PC-3 (cell line): ENCODE measurements at places on chromosomes 6 and 20. TPM values are rescaled to one million over a fixed set of nuclear protein-coding genes. Genes with fewer than 3 reads are reported as not detected.
A peak's percentile ranks its signal among the peaks of the same experiment; 100 is the strongest.

The SNX9 gene
- total RNA-seq: 18.0 and 21.3 TPM in 2 replicates

The LRRC73 gene
- total RNA-seq: 0.22 and 0.75 TPM in 2 replicates

The CHRNA4 gene
- total RNA-seq: not detected in 2 replicates

The PERP gene
- 42.5 and 50.3 TPM in 2 replicates for total RNA-seq

The TFAP2B gene
- not detected in 2 replicates for total RNA-seq

GRCh38 chr6:21791581-21791980, 198.0 kb downstream of the SOX4 start:
- no peaks in the 10 kb centered on the region for H3K27me3 ChIP-seq
- H3K4me3 ChIP-seq: no peak overlapping the region
- no peak overlapping the region for H3K27ac ChIP-seq

DNA sequence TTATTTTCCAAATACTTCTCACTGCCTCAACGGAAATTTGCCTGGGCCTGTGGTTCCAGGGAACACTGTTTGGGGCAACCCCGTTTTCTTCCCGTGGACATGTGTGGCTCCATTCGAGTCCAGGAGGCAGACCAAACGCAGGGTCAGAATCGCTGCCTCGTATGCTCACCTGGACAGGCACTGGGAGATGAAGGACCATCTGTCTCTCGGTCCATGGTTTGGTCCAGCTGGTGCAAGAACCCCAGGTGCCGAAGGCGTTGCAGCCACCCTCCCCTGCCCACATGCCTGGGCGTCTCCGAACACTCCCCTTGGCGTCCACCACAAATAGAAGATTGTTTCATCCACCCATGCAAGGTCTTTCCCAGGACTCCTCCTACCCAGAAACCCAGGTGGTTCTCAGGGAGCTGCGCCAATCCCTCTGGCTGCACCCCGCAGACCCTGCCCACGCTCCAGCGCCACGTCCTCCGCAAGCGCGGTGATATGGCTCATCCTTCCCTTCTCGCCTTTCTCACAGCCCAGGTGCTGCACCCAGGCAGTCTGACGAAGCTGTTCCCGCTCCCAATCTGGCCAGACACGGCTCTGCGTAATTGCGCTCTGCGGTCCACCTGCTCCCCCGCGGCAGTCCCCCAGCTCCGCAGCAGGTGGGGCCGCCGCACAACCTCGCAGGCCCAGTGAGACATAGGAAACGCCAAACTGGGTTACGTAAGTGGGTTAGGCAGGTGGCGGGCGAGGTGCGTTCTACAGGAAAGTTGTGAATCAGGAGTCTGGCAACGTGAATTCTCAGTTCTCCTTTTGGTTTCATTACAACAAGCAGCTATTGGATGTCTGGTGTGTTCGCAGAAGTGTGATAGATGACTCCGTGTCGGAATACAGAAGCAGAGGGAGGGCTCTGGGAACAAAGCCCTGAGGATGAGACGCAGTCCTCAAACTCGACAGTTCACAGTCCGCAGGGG, 146.2 kb upstream of the ECI2 start:
- H3K36me3 ChIP-seq: no peaks in the 10 kb centered on the region
- peak; percentile 81 for DNase-seq
- 0 out of 2 replicates have a peak overlapping the region, but pooled peaks have one; percentile 5 for H3K27ac ChIP-seq

- no peak overlapping the region for H3K27ac ChIP-seq
- no peak overlapping the region for H3K4me3 ChIP-seq
- H3K4me1 ChIP-seq: no peaks in the 10 kb centered on the region
These were observed 223.9 kb downstream of the TSHZ2 start for GRCh38 chr20:53195876-53196610.

DNA sequence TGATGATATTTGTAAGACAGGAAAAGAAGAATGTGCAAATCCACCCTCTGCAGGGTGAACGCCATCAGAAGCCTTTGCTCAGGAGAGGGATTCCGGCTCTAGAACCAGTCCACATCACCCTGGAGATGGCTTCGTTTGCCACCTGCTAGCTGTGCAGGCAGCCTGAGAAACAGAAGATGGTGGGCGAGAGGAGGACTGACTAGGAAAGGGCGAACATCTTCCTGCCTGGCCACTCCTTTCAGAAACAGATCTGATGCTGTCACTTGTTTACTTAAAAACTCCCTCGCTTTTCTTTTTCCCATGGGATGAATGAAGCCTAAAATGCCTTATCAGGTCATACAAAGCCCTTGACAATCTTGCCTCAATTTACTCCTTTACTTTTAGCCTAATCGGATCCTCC, 1.2 kb downstream of the PTPRA start:
- H3K27me3 ChIP-seq: no peaks in the 10 kb centered on the region
- H3K36me3 ChIP-seq: no peaks in the 10 kb centered on the region
- H3K4me1 ChIP-seq: peaks cover 37% of the 10 kb centered on the region
- peak overlapping the region; percentile 99 for H3K4me3 ChIP-seq

DNA sequence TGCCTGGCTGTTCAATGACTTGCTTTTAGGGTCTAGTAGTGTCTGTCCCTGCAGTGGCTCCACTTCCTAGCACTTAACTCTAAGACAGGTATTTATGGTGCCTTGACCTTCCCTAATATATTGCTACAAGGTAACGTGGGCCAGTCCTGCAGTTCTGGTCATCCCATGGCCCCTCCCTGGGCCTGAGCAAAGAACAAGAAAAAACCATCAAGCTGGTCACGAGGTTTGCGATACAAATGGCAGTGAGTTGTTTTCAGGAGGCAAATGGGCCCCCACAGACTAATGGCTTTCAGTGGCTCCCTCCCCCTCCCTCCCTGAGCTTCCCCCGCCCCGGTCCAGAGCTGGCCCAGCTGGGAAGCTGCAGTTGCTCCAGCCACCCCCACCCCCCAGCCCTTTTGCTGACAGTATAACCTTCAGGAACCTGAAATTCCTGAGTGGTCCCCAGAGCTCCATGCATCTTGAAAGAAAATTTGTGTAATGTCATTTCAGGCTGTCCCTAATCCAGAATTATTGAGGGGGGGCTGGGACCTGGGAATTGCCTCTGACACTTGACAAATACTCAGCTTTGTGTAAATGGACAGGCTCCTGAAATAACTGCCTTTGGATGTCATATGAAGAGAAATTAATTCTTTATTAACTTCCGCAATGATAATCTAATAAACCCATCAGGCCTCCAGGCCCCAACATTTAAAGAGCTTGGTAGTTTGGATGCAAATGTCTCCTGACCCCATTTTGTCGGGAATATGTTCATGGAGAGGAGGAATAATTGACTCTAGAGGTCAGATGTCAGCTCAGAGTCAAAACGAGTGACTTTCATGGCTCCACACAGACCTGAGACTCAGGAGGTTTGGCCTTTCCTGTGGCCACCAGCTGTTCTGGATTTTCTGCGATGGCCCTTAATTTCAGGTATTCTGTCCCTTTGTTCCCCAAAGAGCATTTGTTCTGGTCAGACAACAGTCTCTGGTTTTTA, 153.2 kb upstream of the TOP1 start:
- no peak for DNase-seq
- H3K4me1 ChIP-seq: no peaks in the 10 kb centered on the region
- no peak overlapping the region for H3K27ac ChIP-seq

- no peak overlapping the region for H3K4me3 ChIP-seq
- no peaks in the 10 kb centered on the region for H3K36me3 ChIP-seq
- no peak for DNase-seq
- no peaks in the 10 kb centered on the region for H3K4me1 ChIP-seq
- no peak overlapping the region for H3K27ac ChIP-seq
These were observed 270.0 kb upstream of the MARCKS start for GRCh38 chr6:113587078-113587699.

DNA sequence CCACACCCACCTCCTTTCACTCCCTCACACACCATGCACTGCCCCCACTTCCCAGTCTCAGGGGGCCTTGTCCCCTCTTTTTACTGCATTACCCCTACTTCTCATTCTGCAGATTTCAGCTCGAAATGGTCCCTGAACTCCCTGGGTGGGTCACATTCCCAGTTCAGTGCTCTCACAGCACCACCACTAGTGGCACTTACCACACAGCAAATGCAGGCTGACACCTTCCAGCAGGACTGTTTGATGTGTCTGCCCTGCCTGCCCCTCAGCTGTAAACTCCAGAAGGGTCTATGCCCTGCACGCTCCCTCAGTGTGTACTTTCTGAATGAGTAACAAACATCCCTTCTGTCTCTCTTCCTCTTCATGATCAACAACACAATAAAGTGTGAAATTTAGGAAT, 4.0 kb downstream of the DYNLT1 start:
- DNase-seq: no peak
- H3K36me3 ChIP-seq: peaks cover 12% of the 10 kb centered on the region
- no peaks in the 10 kb centered on the region for H3K27me3 ChIP-seq
- no peak overlapping the region for H3K4me3 ChIP-seq
- peaks cover 23% of the 10 kb centered on the region for H3K4me1 ChIP-seq

DNA sequence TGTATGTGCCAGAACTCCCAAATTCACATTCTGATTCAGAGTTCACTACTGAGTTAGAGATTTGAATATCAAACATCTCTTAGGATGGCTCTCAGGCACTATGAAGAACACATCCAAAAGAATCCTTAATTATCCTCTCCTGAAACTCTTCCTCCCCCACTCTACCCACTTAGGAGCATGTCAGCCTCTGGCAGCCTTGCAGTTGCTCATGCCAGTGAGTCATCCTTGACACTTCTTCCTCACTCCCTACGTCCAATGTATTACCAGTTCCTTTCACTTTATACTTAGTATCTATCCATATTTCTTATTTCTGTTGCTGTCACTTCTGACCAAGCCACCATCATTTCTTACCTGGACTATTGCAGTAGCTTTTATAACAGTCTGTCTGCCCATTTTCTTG, 192.0 kb upstream of the IMPG1 start:
- no peak overlapping the region for H3K4me3 ChIP-seq
- DNase-seq: peak; percentile 28
- no peaks in the 10 kb centered on the region for H3K27me3 ChIP-seq
- no peaks in the 10 kb centered on the region for H3K4me1 ChIP-seq
- no peak overlapping the region for H3K27ac ChIP-seq
- no peaks in the 10 kb centered on the region for H3K36me3 ChIP-seq

GRCh38 chr6:135250234-135250633, 69.1 kb downstream of the MYB start:
- no peaks in the 10 kb centered on the region for H3K27me3 ChIP-seq
- H3K36me3 ChIP-seq: no peaks in the 10 kb centered on the region
- peaks cover 15% of the 10 kb centered on the region; the same call in 1 of the 2 replicates for H3K4me1 ChIP-seq
- H3K27ac ChIP-seq: no peak overlapping the region; the same call in 1 of the 2 replicates
- DNase-seq: peak; percentile 14

DNA sequence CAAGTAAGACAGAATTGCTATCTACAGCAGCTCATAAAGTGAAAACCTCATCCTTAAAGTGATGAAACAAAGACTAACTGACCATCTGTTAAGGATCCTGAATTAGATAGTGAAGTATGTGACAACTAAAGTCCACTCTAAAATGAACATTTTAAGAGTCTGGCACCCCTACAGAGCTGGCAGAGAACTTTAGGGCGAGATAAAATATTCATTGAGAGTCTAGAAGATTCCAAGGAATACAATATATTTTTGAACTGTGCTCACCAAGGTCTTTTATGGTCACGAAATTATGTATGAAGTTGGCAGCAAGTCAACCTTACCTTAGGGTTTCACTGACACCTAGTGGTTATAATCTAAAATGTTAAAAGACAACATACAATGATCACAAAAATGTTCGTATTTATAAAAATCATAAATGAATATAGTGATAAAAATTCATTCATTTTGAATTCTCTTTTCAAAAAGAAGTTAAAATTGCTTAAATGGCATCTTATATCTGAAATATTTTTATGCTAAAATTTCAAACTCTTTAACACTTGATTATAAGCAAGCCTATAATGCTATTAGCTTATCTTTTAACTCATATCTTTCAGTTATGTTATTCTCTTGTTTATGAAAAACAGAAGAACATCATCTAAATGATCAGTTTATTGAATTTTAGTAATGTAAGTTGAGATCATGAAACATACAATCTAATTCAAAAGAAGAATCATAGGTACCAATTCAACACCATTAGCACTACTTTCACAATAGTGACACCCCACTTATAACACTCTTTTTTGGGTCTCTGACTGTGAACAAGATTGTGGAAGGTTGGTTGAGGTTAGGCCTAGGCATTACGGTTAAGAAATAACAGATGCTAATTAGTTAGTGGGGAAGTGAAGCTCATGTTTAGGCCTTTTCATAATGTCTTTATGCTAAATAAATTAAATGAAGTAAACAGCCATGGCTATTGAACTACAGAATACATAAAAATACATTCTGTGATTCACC, 27.5 kb downstream of the RSPH3 start:
- H3K4me1 ChIP-seq: peaks cover 4% of the 10 kb centered on the region; the same call in 1 of the 2 replicates
- peak; percentile 75 for DNase-seq
- H3K4me3 ChIP-seq: no peak overlapping the region
- H3K36me3 ChIP-seq: peaks cover 7% of the 10 kb centered on the region; the same call in 1 of the 2 replicates
- no peaks in the 10 kb centered on the region for H3K27me3 ChIP-seq

GRCh38 chr6:159572439-159573110, 120.5 kb downstream of the SOD2 start:
- no peaks in the 10 kb centered on the region for H3K36me3 ChIP-seq
- no peak overlapping the region for H3K4me3 ChIP-seq
- DNase-seq: no peak
- H3K27me3 ChIP-seq: peaks cover 12% of the 10 kb centered on the region; the same call in 1 of the 2 replicates

- H3K4me3 ChIP-seq: no peak overlapping the region
- no peak overlapping the region for H3K27ac ChIP-seq
- H3K27me3 ChIP-seq: no peaks in the 10 kb centered on the region
- DNase-seq: no peak
These were observed 46.1 kb downstream of the RALGAPA2 start for GRCh38 chr20:20666359-20666758.

GRCh38 chr20:33771938-33772337, 39.2 kb upstream of the CHMP4B start:
- H3K4me1 ChIP-seq: no peaks in the 10 kb centered on the region
- no peak for DNase-seq
- peaks cover 3% of the 10 kb centered on the region; the same call in 1 of the 2 replicates for H3K36me3 ChIP-seq
- no peak overlapping the region for H3K4me3 ChIP-seq
- no peaks in the 10 kb centered on the region for H3K27me3 ChIP-seq
- H3K27ac ChIP-seq: no peak overlapping the region

DNA sequence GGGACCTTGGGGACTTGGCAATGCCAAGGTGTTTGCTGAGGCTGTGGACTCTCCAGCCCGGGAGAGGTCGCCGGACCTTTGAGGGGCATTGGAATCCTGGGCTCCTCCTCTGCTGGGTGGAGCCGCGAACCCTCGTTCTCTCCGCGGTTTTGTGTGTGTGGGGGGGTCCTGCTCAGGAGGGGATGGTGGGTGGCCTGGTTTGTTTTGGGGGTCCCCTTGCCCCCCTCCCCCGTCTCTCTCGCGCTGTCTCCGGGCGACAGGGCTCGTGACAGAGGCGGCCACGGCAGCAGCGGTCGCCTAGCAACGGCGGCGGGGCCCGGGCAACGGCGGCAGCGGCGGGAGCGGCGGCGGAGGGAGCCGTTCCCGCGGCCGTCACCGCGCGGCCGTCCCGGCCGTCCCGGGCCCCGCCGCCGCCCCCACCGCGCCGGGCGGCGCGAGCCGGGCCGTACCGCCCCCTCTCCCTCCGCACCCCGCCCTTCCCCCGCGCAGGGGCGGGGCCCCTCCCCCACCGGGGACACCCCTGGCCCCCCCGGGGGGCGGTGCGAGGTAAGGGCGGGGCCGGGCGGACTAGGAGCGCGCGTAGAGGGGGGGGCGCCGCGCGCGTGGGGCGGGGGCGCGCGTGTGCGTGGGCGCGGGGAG, 7.8 kb downstream of the SYNGAP1 start:
- H3K4me3 ChIP-seq: peak overlapping the region; percentile 75
- peaks cover 23% of the 10 kb centered on the region for H3K4me1 ChIP-seq
- DNase-seq: peak; percentile 18

- peaks cover 19% of the 10 kb centered on the region for H3K4me1 ChIP-seq
- DNase-seq: no peak
These were observed 40.1 kb downstream of the RNF217 start for GRCh38 chr6:125002406-125002741.
